ENCODE measurements at places on chromosomes 12 and 14.
A peak's percentile ranks its signal among the peaks of the same experiment; 100 is the strongest.

- no peak for DNase-seq
Measured at GRCh38 chr14:72902801-72903530, 9.1 kb upstream of the DPF3 start.

DNA sequence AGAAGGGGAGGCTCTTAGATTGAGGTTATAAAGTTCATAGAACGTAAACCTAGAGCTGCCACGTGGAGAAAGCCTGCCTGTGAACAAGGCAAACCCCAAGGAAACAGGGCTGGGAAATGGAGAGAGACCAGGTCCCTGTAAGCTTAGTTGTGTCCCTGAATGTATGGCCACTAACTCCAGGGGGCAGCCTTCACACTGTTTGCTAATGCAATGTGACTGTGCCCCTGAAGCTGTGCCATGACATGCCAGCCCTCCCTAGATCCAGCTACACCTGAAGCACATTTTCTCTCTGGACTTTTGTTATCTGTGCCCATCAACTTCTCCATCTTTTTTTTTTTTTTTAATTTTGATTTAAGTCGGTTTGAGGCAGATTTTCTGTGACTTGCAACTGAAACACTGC is 60.6 kb upstream of the TMCC3 start:
- DNase-seq: no peak

GRCh38 chr12:12081836-12082497 is 11.2 kb downstream of the BCL2L14 start:
- DNase-seq: no peak

GRCh38 chr12:104602406-104602805 is 145.7 kb downstream of the CHST11 start:
- DNase-seq: no peak

DNA sequence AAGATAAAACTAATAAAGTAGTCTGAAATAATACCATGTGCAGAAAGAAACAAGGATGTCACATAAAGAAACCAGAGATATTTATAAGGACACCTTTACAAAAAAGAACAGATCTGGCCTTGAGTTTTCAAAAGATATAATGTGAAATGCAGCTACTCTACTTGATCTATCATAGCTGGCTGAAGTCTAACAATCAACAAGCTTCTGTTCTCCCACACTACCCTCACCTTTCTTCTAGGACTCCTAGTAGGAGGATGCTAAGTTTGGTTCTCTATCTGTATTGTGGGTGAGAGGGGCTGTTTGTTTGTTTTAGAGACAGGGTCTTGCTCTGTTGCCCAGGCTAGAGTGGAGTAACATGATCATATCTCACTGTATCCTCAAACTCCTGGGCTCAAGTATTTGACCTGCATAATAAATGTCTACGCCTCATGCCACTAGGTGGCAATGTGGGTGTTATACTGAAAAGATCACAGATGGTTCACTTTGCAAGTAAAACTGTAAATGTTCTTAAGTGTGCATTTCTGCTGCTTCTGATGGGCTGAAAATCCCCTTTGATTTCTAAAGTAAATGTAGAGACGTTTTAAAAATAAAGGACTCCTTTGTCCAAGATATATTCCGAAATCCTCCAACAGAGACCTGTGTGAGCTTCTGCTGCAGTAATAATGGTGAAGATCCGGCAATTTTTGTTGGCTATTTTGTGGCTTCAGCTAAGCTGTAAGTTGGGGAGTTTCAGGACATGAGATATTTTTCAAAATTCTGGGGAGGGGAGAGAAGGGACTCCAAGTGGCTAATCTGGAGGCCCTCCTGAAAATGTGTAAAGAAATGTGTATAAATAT is 269.3 kb downstream of the DAD1 start:
- peak; percentile 69 for DNase-seq

DNA sequence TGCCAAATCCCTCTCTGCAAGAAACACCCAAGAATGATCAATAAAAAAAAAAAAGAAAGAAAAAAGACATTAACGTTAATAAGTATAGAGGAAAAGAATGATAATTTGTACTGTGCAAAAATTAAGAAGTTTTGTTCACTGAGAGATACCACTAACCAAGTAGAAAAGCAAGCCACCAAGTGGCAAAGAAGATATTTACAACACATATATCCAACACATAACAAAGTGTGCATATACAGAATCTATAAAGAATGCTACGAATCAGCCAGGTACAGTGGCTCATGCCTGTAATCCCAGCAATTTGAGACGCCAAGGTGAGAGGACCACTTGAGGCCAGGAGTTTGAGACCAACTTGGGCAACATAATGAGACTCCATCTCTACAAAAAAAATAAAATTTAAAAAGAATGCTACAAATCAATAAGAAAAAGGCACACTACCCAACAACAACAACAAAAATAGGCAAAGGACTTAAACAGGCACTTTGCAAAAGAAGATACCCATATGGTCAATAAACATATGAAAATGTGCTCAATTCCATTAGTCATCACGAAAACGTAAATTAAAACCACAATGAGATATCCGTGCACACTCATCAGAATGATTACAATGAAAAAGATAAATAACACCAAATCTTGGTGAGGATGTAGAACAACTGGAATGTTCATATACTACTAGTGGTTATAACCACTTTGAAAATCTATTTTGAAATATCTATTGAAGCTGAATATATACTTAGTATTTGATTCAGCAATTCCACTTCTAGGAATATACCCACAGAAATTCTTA is 19.8 kb downstream of the GALNT4 start:
- DNase-seq: no peak

- DNase-seq: peak; percentile 59
Measured at GRCh38 chr12:57803319-57803893, 15.1 kb downstream of the AVIL start.

DNA sequence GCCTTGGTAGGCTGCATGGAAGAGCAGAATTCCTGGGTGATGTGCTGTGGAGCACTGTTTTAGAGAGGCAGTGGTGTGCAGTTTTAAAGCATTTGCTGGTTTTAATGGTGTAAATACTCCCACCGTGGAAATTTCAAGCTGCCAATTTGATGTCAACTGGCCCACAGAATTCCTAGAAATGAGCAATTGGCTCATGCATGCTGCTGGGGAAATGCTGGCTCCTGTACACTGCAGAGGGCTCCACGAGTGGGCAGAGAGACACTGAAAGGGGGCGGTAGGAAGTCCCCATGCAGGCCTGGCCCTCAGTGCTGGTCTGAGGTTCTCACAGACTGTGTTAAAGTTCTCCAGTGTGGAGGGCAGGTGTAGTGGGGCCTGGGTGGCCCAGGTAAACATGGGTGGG is 99.4 kb upstream of the NTF3 start:
- DNase-seq: no peak

GRCh38 chr12:46609674-46610073 is 216.1 kb downstream of the SLC38A4 start:
- DNase-seq: no peak

GRCh38 chr12:94762943-94763342 is 112.6 kb upstream of the TMCC3 start:
- no peak for DNase-seq

- DNase-seq: peak; percentile 95
Measured at GRCh38 chr14:31456841-31457664, at the start of gene DTD2. TSS of gene DTD2 (minus strand) at chr14:31457506. CDS start at chr14:31457393, 113 bp downstream.

DNA sequence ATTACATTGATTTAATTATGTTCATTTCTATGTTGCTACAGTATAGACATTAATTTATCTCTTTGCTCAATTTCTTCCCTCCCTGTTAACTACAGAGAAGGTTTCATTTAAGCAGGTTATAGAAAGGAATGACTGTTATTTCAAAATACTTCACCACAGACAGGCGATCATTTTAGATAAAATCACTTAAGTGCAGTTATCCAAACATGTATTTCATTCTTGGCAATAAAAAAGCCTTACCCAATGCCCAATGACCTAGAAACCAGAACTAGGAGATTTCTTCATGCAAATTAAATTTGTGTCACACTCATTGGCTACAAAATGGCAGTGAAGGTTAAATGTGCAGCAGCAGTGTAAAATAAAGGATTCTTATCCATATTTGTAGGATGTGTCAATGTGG is 266.4 kb downstream of the KCNH5 start:
- DNase-seq: no peak

GRCh38 chr12:58381546-58381945 is 440.2 kb downstream of the ATP23 start:
- DNase-seq: no peak

DNA sequence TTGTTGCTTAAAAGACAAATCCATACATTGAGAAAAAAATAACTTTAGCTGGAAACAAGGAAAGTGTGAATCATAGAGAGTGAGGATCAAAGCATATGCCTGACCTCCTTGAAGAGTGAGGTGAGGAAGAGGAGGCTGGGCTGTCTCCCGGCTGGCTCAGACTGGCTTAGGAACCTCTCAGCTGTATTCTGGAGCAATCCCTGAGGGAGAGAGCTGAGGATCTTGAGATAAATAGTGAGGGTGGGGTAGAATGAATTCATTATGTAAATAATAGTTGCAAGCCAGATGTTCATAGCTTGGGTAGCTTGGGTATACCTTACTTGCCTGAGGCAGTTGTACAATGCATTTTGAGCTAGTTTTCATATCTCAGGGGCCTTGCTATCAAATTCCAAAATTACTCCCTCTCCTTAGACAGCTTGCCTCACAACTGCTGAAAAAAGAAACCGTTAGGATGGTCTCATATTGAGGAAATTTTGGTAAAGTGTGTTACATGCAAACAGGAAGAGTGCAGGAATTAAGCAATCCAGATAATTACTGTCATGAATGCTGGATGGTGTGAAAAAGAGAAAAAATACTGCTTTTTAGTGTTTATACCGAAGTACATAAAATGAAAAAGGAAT is 30.5 kb upstream of the SLC15A5 start:
- no peak for DNase-seq

DNA sequence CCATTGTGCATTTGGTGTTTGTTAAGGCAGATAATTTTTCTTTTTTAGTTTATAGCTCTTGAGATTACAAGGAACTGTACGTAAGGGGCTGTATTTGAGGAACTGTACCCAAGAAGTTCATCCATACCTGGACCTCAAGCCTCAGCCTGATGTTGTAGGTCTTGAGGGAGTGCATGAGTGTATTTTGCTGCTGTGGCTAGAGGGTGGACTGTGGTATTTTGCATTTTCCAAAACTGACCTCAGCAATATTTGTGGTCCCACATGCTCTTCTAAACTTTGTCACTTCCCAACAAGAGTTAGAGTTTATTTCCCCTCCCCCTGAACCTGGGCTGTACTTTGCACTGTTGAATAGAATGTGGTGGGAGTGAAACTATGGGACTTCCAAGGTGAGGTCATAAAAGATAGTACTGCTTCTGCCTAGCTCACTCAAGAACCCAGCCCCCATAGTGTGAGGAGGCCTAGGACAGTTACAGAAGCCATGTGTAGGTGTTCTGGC is 42.2 kb upstream of the FBXO33 start:
- DNase-seq: no peak

DNA sequence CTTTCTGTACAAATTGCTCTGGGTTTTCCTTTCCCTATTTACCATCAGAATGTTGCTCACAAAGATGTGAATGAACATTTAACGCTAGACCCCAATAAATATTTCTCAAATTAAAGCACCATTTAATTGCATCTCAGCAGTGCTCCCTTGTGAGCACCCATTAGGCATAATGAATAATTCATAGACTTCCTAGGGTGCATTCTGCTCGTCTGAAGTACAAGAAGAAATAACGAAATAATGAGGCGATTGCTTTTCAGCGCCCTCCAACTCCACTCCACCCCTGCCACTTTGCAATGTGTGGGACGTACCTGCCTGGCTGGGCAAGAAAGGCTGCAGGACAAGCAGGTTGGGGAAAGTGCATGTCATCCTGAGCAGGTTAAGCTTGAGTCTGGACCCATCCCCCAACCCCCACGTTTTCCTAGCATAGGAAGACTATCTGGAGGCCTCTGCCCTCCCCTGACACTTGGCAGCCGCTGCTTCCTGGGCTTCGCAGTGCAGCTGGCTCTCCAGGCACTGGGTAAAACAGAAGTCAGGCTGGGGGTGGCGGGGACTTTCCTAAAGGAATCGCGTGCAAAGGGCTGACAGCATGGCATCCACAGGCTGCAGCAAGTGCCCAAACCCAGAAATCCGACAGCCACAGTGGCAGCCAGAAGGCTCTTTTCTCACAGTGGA is 253.7 kb downstream of the DUSP6 start:
- DNase-seq: no peak

DNA sequence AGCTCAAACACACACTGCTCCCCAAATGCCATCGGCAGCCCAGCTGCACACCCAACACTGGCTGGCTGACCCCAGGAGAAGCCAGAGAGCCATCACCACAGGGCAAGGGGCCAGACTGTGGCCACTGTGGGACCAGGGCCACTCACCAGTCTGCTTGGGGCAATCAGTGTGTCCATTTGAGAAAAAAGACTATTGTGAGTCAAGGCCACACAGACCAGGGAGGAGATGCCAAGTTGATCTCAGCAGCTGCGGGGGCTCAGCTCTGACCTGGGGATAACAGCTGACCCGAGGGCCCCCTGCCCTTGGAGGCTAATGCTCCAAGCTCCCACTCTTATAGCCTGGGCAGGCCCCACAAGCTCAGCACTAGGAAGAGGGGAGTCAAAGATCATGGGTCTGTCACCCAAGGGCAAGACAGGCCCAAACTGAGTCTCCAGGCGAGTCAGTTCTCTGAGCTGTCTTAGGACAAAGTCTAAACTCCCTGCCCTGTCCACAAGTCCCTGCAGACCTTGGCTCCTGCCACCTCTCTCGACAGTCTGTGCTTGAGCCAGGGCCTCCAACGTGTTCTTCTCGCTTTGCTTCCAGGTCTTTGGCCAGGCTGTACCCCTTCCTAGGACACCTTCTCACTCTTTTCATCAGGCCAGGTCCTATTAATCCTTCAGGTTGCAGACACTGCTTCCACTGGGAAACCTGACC is 30.1 kb upstream of the PNMA1 start:
- no peak for DNase-seq

DNA sequence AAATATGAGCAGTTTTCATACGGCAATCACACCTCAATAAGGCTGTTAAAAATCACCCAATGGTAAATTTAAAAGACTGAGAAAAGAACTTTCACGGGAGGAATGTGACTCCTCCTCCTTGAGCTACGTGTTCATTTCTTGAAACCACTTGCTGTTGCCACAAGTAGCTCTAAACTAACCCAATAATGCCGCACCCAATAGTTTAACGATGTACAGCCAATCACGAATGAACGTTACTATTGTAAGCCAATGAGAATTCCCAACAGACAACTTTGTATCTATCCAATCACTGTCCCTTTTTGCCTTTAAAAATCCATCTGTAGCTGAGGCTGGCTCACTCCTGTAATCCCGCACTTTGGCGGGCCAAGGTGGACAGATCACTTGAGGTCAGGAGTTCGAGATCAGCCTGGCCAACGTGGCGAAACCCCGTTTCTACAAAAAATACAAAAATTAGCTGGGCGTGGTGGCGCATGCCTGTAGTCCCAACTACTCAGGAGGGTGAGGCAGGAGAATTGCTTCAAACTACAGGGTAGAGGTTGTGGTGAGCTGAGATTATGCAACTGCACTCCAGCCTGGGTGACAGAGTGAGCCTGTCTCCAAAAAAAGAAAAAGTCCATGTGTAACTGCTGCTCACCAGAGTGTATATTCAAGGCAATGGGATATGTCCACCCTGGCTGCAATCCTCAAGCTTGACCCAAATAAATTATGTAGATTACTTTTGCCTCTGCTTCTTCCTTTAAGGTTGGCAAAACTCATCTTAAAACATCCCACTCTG is 24.4 kb upstream of the BTBD6 start:
- DNase-seq: no peak

All from adrenal gland (tissue), 19 donors.